ENCODE measurements at places on chromosomes 11 and 22. TPM values are rescaled to one million over a fixed set of nuclear protein-coding genes. Genes with fewer than 3 reads are reported as not detected.

The APLNR gene
- 3.4 TPM for total RNA-seq

The SLC15A3 gene
- total RNA-seq, result 6.3 TPM

The LRP4 gene
- total RNA-seq, result 5.7 TPM

The MS4A6A gene
- total RNA-seq, result not detected

The CSKMT gene
- 11.0 TPM for total RNA-seq

The RFPL2 gene
- not detected for total RNA-seq

The OR10AG1 gene
- total RNA-seq, result not detected

The ACR gene
- total RNA-seq, result not detected

The DRD2 gene
- total RNA-seq, result not detected

The PRODH gene
- total RNA-seq, result 13.6 TPM

The TRIM51 gene
- not detected for total RNA-seq

The APLP2 gene
- 257 TPM for total RNA-seq

The FOLR1 gene
- total RNA-seq, result not detected

The MUC5B gene
- not detected for total RNA-seq

All from pericardium fibroblast (primary cell).